ENCODE measurements at places on chromosomes 4 and X.
A peak's percentile ranks its signal among the peaks of the same experiment; 100 is the strongest.

DNA sequence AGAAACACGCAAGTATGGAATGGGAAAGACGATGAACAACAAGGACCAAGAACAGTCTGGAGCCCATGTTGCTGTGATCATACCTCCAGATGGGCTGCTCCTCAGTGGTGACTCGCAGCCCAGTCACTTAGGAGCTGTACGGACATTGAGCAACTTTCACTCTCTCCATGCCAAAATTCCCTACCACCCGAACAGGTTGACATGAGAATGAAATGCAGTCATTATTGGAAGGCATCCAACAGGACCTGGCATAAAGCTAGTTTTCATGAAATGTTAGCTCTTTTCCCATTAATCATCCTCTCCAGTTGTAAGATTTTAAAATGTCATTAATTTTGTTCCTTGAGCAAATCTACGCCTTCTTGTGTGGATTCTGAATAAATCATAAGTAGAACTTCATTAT, 82.7 kb upstream of the GPM6B start:
- DNase-seq, result peak; percentile 16

GRCh38 chr4:185134307-185134869, 8.7 kb upstream of the SLC25A4 start:
- no peak for DNase-seq

GRCh38 chrX:107710617-107711391, 64.8 kb downstream of the TSC22D3 start:
- peak; percentile 92 for DNase-seq

DNA sequence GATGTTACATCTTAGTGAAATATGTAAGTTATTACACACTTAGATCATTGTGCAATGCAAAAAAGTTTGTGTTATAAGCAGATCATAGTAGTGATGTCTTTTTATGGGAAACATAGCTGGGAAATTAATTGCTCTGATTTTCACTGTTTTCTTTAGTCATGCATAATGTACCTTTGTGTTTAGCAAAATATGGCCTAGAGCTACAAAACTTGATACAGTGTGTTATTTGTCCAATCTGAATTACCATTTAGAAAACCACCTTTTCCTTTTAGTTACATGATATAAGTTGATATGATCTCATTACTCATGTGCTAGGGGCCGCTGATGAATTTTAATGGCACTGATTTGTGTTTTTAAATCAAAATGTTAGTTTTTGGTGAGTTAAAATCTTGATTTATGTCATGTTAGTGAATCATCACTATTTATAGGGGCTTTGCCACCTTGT, 2.0 kb downstream of the BMPR1B start:
- DNase-seq, result no peak

DNA sequence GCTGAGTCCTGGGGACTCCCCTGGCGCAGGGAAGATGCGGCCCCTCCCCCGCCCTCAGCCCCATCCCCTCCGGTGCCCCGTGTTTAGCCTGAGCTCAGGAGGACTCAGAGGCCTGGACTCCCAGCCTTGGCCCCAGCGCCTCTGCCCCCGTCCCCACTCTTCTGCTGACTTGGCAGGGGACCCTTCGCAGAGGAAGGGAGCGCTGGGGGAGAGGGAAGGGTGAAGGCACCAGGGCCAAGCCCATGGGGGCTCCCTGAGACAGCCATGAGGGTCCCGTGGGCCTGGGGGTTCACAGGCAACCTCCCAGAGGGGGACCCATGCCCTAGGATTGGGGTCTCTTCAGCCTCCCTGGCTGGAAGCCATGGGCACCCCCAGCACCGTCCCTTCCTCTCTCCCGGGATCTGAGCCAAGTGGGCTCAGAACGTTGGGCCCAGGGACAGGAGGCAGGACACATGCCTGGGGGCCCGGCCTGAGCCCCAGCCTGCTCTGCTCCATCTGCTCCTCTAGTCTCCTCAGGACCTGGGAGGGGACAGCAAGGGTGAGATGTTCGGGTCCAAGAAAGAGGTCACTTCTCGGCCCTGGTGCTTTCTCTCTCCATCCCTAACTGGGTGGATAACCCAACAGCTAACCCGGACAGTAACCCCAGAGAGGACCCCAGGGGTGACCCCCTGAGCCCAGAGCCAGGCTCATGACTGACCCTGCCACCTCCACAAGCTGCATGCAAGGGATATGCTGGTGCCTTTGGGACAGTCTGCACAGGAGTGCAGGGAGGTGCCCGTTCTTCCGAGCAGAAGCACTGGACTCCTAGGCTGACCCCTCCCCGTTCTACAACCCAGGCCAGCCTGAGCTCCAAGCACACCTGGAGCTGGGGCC, 1.5 kb upstream of the CPLX1 start:
- DNase-seq, result no peak

DNA sequence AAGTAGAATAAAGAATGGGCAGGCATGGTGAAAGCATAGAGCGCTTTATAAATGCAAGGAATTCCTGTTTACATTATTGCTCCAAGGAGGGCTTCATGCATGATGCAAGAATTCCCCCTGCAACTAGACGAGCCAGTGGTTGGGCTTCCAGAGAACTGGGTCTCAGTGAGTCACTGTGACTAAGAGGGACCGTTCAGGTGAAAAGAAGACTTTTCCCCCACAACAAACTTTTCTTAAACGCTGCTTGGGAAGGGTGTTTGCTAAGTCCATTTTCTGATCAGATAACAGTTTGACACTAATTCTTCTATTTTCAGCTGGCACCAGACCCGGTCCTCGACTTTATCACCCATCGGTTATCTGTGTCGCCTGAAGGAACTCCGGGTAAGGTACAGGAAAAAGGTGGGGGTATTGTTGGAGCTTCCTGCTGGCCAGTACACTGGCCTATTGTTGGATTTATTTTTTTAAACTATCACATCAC, 40.1 kb downstream of the LDB2 start:
- no peak for DNase-seq

DNA sequence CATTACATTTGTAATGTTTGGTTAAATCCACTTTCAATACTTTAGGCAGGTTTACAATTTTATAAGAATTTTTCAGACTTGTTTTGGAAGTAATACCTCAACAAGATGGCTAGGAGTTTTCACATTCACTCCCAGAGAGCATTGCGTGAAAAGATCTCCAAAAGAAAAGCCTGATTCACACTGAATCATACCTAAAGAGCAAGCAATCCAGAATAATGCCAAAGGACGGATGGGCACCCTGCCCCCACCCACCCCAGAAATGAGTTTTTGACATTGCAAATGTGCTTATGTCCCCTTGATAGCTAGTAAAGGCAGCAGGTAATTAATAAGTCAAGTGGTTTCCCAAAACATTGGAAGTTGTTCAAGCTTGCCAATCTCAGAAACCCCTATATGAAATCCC, 557.7 kb upstream of the TENM3 start:
- no peak for DNase-seq

- DNase-seq, result no peak
Measured at GRCh38 chr4:181701894-181702293, 541.3 kb upstream of the TENM3 start.

DNA sequence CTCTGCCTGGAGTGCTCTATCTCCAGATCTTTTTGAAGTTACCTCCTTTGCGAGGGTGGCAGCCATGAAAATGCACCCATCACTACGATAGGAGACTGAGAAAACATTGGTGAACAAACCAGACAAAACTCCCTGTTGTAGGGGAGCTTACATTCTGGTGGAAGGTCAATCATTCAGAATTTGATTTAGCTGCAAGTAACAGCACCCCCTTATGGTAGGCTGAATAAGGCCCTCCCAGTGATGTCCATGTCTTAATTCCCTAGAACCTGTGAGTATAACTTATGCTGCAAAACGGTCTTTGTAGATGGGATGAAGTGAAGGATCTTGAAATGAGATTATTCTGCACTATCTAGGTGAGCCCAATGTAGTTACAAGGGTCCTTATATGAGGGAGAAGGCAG, 5.6 kb upstream of the TEC start:
- DNase-seq, result no peak

- DNase-seq, result no peak
Measured at GRCh38 chrX:149825424-149825823, 43.7 kb downstream of the MAGEA9 start.

DNA sequence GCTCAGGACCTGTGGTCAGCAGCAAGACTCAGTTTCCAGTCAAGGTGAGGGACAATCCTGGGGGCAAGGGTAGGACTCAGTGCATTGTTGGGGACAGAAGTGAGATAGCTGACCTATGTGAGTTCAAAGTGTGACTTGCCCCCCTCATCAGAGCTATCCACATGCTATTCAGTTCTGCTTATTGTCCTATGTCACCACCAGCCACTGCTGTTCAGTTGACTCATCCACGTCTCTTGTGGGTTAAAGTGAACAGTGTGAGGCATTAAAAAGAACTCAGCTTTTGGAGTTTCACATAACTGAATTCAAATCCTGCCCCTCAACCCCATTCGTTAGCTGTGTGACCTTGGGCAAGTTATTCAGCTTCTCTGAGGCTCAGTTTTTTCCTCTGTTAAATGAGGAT, 4.4 kb upstream of the APLN start:
- no peak for DNase-seq

DNA sequence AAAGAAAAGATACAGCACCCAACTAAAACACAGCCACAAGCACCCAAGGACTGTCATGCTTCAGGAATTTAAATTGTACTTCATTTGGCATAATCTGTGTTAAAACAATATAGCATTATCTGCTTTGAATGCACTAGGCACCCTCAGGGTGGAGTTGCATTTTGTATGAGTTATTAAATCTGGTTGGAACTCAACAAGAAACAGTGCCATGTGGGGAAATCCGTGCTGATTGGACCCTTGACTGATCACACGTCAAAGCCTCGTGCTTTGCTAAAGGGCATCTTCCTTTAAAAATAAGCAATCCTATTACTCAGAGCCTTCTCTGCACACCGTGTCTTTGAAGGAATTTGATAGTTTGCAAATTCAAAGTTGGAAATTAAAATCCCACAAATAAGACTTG, 35.4 kb downstream of the IGFBP7 start:
- no peak for DNase-seq

DNA sequence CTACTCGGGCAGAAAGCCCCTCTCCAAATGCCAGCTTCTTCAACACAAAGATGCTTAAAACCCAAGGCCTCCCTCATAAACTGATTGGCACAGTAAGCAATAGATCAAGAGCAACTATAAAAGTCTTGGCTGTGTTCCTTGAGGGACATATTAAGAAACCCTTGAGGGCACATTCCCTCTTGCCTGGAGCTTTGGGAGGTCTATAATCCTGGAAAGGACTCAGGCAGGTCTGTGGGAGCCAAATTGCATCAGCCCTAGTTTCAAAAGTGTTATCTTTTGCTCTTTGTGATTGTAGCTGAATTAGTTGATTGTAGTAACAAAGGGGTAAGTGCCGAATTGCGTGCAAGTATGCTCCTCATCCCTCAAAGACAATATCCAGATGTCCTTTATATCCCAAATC, 18.6 kb upstream of the SETD7 start:
- DNase-seq, result no peak

GRCh38 chr4:158811216-158811540, 42.4 kb downstream of the FNIP2 start:
- DNase-seq, result no peak

DNA sequence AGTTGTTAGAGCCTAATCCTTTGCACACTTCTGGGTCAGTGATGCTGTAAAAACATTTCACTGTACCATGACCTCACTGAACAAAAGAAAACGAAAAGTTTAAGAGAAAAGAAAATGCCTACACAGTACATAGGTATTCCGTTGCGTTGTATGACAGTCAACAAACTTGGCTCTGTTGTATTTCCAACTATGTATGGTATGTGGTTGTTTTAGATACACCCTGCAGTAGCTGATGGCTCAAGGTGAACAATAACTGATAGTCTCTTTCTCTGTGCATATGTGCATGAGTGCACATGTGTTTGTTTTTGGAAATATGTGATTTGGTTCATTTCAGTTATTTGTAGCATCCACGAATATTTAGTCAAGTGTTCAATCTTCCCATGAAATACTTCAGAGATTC, 176.0 kb downstream of the BMPR1B start:
- no peak for DNase-seq

- no peak for DNase-seq
Measured at GRCh38 chr4:164383358-164384220, 370.3 kb upstream of the SMIM31 start.

DNA sequence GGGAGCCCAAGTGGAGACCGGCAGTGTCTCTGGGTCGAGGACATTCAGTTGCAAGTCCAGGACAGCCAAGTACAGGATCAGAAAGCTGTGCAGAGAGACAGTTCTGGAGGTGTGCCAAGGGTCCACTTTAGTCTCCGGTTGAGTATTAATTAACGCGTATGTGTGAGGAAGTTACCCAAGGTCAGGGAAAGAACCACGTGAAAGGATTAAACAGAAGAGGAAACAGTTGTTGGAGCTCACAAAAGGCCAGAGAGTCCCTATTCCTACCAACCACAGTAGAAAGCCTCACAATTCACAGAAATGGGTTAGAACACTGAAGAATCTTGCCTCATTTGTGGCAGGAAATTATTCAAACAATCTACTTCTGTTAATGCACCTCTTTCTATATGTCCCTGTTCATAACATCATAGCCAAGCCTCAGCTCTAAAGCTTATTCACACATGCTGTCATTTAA, 17.9 kb upstream of the NSUN7 start:
- DNase-seq, result no peak

- DNase-seq, result no peak
Measured at GRCh38 chrX:53442322-53442631, 8.1 kb upstream of the HSD17B10 start.

GRCh38 chr4:169233691-169234090, 37.1 kb downstream of the SH3RF1 start:
- DNase-seq, result no peak

- DNase-seq, result no peak
Measured at GRCh38 chr4:86443495-86443894, 83.6 kb upstream of the MAPK10 start.

GRCh38 chr4:3491681-3492405, 28.7 kb downstream of the DOK7 start:
- DNase-seq, result peak; percentile 19

DNA sequence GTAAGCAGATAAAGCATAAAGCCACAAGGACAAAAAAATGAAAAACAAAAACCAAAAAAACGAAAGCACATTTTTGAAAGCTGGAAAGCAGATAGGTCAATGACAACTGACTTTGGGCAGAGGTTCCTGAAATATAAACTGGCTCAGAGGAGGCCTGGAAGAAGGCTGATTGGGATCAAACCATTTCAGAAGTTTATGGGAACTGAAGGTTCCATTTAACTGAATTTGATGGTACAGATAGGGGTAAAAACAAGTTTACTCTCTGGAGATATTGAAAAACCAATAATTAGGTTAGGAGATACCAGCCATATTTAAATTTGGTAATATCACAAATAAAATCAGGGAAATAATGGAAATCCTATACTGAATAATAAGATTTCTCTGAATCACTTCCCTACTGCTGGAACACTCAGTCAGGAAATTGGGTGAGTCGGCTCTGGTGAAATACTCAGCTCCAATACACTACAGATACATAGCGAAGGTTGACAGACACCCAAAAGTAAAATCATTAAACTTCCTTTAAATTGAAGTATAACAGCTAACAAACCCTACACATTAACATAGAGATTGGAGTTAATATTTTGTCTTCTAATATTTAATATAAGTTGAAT, 1584.3 kb downstream of the STIM2 start:
- DNase-seq, result no peak

GRCh38 chr4:121733942-121734341, 31.0 kb downstream of the SMIM43 start:
- no peak for DNase-seq

Measured in GM04503 (cell line).